ENCODE measurements at places on chromosomes 7 and 10. TPM values are rescaled to one million over a fixed set of nuclear protein-coding genes. Genes with fewer than 3 reads are reported as not detected.

GRCh38 chr7:140358024-140358411, 40.3 kb downstream of the SLC37A3 start:
- DNase-seq, result no peak
- no peaks in the 10 kb centered on the region for H3K27me3 ChIP-seq
- H3K4me1 ChIP-seq, result no peaks in the 10 kb centered on the region
- H3K36me3 ChIP-seq, result peaks cover 8% of the 10 kb centered on the region
- H3K27ac ChIP-seq, result no peak overlapping the region

- H3K27me3 ChIP-seq, result no peaks in the 10 kb centered on the region
- H3K4me1 ChIP-seq, result no peaks in the 10 kb centered on the region
- H3K36me3 ChIP-seq, result no peaks in the 10 kb centered on the region
- no peak overlapping the region for H3K27ac ChIP-seq
- no peak for DNase-seq
Measured at GRCh38 chr7:66250711-66251110, 45.6 kb downstream of the TPST1 start.

Gene MYPN
- not detected for total RNA-seq

DNA sequence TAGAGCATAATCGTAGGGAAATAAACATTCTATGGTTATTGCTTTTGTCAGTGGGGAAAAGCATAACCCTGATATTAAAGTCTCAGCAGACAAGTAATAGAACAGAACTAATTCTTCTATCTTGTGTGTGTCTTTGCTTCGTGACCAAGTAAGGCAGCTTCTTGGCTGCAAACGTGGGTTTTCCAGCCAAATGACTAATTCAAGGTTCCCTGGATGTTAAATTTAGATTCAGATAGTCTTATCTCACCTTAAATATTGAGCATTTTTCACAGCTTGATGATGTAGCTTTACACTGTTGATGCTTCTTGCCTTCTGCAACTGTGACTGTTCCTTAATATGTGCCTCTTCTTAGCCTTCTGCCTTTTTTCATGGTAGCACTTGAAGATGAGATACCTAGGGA, 113.0 kb downstream of the EXOC4 start:
- H3K36me3 ChIP-seq, result peaks cover 2% of the 10 kb centered on the region
- no peaks in the 10 kb centered on the region for H3K27me3 ChIP-seq
- DNase-seq, result no peak
- no peak overlapping the region for H3K27ac ChIP-seq

- no peaks in the 10 kb centered on the region for H3K36me3 ChIP-seq
- no peaks in the 10 kb centered on the region for H3K27me3 ChIP-seq
- DNase-seq, result no peak
- peaks cover 3% of the 10 kb centered on the region for H3K4me1 ChIP-seq
- no peak overlapping the region for H3K4me3 ChIP-seq
Measured at GRCh38 chr7:27516421-27516820, 146.3 kb downstream of the HIBADH start.

- no peak for DNase-seq
- no peak overlapping the region for H3K4me3 ChIP-seq
- H3K4me1 ChIP-seq, result no peaks in the 10 kb centered on the region
- no peaks in the 10 kb centered on the region for H3K27me3 ChIP-seq
- H3K36me3 ChIP-seq, result no peaks in the 10 kb centered on the region
Measured at GRCh38 chr7:156192921-156193320, 380.7 kb upstream of the SHH start.

Gene CNTNAP2
- total RNA-seq, result 69.1 TPM

GRCh38 chr7:103075337-103075918, 488 bp downstream of the ARMC10 start:
- peak; percentile 57 for DNase-seq
- no peaks in the 10 kb centered on the region for H3K4me1 ChIP-seq
- H3K36me3 ChIP-seq, result no peaks in the 10 kb centered on the region
- no peaks in the 10 kb centered on the region for H3K27me3 ChIP-seq

DNA sequence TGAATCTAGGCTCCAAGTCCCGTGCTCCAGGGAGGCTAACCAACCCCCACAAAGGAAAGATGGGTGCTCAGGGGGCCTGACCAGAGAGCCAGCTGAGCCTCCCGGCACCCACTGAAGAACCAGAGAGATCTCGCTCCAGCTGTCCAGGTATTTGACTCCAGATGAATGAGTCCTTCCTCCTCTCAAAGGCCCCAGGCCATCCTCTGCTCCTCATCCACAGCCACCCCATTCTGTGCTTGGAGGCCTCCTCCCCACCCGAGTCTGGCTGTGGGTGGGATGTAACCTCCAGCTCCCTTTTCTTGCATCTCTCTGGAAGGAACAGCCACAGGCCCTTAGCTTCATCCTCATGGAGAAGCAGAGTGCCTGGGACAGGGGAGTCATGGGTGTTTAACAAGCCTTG, 44.6 kb downstream of the VSTM4 start:
- no peak overlapping the region for H3K27ac ChIP-seq
- DNase-seq, result peak; percentile 13
- no peaks in the 10 kb centered on the region for H3K36me3 ChIP-seq
- H3K27me3 ChIP-seq, result no peaks in the 10 kb centered on the region
- H3K4me1 ChIP-seq, result no peaks in the 10 kb centered on the region

- no peak overlapping the region for H3K4me3 ChIP-seq
- DNase-seq, result no peak
- no peaks in the 10 kb centered on the region for H3K27me3 ChIP-seq
- H3K27ac ChIP-seq, result no peak overlapping the region
- no peaks in the 10 kb centered on the region for H3K36me3 ChIP-seq
Measured at GRCh38 chr7:101241015-101241363, 3.4 kb upstream of the CLDN15 start.

- H3K27ac ChIP-seq, result no peak overlapping the region
- no peaks in the 10 kb centered on the region for H3K27me3 ChIP-seq
- H3K4me1 ChIP-seq, result 0 out of 2 replicates have a peak, but pooled peaks cover 4% of the 10 kb centered on the region
Measured at GRCh38 chr7:51299391-51300133, 17.0 kb downstream of the COBL start.

Gene PTEN
- total RNA-seq, result 48.7 TPM

DNA sequence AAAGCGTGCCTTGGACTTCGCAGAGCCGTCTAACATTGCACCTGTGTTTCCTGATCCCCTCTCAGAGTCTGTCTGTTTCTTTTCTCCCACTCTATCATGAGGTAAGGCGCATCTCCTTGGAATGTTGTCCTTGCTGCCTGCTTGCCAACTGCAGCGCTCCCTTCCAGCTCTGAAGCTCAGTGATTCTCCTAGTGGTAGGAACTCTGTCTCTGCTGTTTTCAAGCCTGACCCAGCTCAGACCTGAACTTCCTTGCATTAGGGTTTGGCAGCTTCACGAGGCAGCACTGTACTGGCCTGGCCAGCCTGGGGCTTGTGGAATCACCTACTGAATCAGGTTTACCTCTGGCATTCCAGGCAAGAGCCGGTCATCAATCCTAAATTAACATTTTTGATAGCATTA, 123.9 kb downstream of the CREB5 start:
- H3K27ac ChIP-seq, result no peak overlapping the region
- H3K27me3 ChIP-seq, result no peaks in the 10 kb centered on the region
- DNase-seq, result peak; percentile 54
- no peak overlapping the region for H3K4me3 ChIP-seq
- H3K36me3 ChIP-seq, result no peaks in the 10 kb centered on the region
- peaks cover 3% of the 10 kb centered on the region for H3K4me1 ChIP-seq

- peak; percentile 95 for DNase-seq
- H3K27ac ChIP-seq, result no peak overlapping the region
- no peak overlapping the region for H3K4me3 ChIP-seq
- no peaks in the 10 kb centered on the region for H3K36me3 ChIP-seq
Measured at GRCh38 chr7:135335628-135336139, 102.0 kb downstream of the STRA8 start.

- DNase-seq, result no peak
- H3K27me3 ChIP-seq, result peaks cover 14% of the 10 kb centered on the region
- H3K27ac ChIP-seq, result no peak overlapping the region
- peaks cover 3% of the 10 kb centered on the region for H3K4me1 ChIP-seq
Measured at GRCh38 chr10:123997486-123998196, 95.8 kb downstream of the CHST15 start.

- H3K27me3 ChIP-seq, result no peaks in the 10 kb centered on the region
- H3K36me3 ChIP-seq, result no peaks in the 10 kb centered on the region
- H3K4me3 ChIP-seq, result no peak overlapping the region
- no peak for DNase-seq
- H3K4me1 ChIP-seq, result no peaks in the 10 kb centered on the region
Measured at GRCh38 chr7:106367018-106367420, 82.2 kb upstream of the NAMPT start.
